Glomerular endothelial cell (primary cell): ENCODE measurements at places on chromosomes 6 and 20.

DNA sequence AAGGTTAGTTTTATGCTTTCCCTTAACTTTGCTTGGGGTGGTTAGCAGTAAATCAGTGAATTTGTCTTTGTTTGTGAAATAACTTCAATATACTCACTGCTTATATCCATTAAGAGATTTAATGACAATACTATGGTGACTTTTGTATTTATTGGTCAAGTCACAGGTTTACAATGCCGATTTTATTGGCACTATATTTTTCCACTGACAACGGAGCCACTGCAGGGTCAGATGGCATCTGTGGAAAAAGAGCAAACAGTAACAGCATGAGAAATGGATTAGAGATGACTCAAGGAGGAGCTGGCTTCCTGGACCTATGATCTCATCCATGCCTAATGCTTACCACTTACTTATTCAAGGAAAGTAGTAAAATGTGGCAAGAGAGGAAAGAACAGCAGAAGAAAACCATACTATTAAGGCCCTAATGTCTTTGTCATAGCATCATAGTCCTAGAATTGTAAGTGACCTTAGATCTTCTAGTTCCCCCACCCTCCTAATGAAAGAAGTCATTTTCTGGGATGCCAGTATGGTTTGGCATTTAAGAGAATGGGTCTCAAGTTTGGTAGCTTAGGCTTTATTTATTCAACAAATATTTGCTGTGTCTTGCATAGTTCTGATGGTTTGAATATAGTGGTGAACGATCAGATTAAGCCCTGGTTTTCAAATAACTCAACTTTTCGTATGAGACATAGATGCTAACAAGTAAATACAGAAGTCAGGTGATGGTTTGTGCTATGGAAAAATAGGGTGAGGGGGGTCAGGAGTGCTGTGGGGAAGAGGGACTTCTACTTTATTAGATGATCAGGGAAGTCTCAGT is 18.5 kb downstream of the RNF144B start:
- no peak for DNase-seq

GRCh38 chr20:48042628-48043027 is 257.3 kb upstream of the SULF2 start:
- no peak for DNase-seq

DNA sequence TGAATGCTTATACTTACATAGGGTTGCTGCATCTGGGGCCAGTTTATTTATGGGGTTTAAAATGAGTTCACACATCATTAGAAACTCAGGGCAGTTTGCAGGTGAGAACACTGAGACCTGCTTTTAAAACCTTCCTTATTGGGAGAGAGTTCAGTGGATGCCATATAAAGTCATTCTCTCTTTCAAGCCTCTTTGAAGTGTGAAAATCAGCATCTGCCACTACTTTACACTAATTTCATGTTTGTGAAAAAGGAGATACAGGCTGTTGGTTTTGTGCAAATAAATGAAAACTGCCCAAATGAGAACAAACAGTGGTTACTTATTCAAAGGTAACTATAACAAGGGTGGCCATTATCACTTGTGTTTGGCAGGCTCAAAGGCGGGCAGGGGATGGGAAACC is 530.5 kb downstream of the KIF16B start:
- no peak for DNase-seq

- DNase-seq = no peak
These were observed 241.0 kb downstream of the MYLK4 start for GRCh38 chr6:2509711-2510110.

DNA sequence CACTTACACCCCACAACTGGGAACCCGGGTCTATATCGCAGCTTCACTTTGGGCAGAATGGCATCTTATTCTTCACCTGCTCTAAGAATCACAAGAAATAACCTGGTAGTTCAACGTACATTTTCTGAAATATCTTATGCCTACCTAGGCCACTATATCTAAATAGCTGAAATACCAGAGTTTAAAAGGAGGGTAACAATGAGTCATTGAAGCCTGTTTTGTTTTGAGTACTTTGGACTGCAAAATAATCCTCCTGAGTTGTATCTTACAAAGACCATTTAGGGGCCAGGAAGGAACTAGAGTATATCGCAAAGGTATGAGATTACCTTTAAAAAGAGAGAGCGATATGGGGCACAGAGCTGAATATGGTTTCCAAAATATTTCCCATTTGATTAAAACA is 96.7 kb upstream of the NUP153 start:
- no peak for DNase-seq

DNA sequence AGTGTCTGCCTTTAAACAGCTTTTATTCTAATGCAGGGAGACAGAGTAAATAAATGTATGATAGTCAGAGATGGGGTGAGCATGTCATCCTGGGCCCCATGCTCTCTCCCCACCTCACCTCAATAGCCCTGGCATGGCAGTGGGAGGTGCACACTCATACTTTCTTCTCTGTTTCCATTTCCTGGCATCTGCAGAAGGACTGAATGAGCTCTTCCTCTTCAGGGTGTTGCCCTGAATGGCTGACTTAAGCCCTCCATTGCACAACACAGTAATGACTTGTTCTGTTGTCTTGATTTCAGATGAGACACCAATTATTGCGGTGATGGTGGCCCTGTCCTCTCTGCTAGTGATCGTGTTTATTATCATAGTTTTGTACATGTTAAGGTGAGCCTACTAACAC is 57.0 kb upstream of the GNRH2 start:
- no peak for DNase-seq
